ENCODE measurements at places on chromosomes 3 and 15.

- DNase-seq: no peak
Observed at GRCh38 chr3:15284121-15284889, 48.1 kb downstream of the SH3BP5 start.

- DNase-seq: no peak
Observed at GRCh38 chr15:100224206-100225185, 117.3 kb downstream of the ADAMTS17 start.

GRCh38 chr3:126570103-126570541 is 11.4 kb upstream of the C3orf22 start:
- DNase-seq: no peak

DNA sequence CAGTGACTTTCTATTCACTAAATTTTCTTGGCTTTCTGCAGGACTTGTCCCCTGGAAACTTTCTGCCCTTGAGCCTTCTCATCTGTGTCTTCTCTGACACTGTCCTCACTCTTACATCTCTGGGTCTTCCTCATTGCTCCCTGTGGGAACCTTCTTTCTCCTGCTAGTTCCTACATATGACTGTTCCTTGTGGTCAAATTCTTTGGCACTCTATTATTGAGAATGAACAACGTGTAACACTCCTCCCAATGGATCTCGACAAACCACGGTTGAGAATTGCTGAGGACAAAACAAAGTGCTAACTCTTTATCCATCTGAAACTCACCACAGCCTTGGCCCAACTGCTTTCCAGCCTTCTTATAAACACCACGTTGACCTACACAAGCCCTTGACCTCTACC is 3.5 kb upstream of the FAM81A start:
- no peak for DNase-seq

- no peak for DNase-seq
Observed at GRCh38 chr3:142971431-142971830, 8.0 kb upstream of the PAQR9 start.

Data from GM19239 (cell line).